ENCODE measurements at places on chromosomes 2 and 18.

- DNase-seq: no peak
These were observed 3.7 kb upstream of the OTX1 start for GRCh38 chr2:63046961-63047320.

- no peak for DNase-seq
These were observed 111.7 kb upstream of the SETBP1 start for GRCh38 chr18:44568986-44569385.

- no peak for DNase-seq
These were observed 59.0 kb downstream of the INPP5D start for GRCh38 chr2:233119123-233119522.

DNA sequence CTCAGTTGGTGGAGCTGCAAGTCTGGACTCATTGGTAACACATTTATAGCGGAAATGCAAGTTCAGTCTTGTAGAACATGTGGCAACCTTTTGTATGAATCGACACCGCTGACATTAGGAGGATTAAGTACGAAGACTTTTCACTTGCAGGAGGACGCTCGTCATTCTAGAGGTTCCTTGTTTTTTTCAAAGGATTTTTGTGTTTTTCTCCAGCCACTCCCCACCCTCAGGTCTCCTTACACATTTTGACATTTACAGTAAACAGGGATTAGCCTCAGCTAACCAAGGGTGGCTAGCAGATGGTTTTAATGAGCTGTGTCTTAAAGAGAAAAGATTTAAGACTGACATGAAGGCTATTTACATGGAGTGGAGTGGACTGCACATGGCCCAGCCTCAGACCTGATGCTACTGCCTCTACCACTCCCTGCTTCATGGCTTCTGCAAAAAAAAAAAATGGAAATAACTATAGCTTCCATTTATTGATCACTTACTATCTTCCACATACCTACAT, 173.8 kb downstream of the TRIB2 start:
- no peak for DNase-seq

DNA sequence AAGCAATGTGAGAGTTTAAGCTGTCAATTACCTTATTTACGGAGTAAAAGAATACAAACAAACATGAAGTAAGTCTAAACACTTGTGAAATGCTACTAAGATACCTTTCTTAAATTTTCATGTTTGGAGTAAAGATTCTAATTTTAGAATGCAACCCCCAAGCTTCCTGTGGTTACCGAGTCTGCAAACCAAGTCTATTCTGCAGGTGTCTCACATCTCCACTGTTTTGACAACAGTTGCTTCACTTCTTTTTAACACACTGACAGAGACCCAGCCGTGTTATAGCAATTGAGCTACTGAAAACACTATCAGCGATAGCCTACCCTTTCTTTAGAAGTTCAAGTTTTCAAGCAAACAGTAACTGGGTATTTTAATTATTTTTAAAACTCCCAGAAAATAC, 608.3 kb downstream of the ERBB4 start:
- no peak for DNase-seq

DNA sequence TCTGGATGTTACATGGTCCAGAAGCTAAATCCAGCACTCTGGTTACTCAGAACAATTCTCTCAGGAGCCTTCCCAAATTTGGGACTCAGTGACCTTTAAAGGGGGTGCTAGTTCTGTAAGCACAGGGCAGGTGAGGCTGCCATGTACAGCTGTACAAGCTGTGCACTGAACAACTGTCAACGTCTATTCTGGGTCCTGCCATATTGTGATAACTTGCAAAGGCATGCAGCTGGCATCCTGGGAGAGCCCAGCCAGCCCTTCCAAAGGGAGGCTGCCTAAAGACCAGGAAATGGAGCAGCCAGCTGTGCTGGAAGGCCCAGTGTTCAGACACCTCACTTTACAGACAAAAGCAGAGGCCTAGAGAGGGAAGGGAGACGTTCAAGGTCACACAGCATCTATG, 204.8 kb downstream of the KLHL29 start:
- DNase-seq: no peak

- DNase-seq: no peak
These were observed 66.6 kb downstream of the ZBTB7C start for GRCh38 chr18:48342581-48342980.

- no peak for DNase-seq
These were observed 72.5 kb upstream of the SMAD2 start for GRCh38 chr18:48002933-48003365.

DNA sequence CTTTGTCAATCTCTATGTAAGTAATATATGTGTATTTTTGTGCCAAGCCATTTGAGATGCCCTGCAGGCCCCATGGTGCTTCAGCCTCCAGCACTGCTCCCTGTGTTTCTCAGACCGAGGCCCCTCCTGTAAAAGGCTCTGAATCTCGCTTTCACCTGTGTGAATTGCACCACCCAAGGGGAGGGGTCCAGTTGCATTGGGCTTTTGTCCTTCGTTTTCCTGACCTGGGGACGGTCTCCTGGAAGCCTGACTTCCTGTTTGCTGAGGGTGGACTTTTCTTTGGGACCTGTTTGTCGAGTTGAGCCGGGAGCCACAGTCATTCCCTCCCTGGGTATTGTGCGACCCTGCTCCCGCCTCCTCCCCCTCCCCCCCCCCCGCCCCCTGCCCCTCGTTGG, 48.9 kb downstream of the AGAP1 start:
- DNase-seq: no peak

GRCh38 chr2:218255446-218255845, 5.4 kb upstream of the GPBAR1 start:
- DNase-seq: no peak

GRCh38 chr2:71166812-71167211, 36.4 kb downstream of the MPHOSPH10 start:
- no peak for DNase-seq

DNA sequence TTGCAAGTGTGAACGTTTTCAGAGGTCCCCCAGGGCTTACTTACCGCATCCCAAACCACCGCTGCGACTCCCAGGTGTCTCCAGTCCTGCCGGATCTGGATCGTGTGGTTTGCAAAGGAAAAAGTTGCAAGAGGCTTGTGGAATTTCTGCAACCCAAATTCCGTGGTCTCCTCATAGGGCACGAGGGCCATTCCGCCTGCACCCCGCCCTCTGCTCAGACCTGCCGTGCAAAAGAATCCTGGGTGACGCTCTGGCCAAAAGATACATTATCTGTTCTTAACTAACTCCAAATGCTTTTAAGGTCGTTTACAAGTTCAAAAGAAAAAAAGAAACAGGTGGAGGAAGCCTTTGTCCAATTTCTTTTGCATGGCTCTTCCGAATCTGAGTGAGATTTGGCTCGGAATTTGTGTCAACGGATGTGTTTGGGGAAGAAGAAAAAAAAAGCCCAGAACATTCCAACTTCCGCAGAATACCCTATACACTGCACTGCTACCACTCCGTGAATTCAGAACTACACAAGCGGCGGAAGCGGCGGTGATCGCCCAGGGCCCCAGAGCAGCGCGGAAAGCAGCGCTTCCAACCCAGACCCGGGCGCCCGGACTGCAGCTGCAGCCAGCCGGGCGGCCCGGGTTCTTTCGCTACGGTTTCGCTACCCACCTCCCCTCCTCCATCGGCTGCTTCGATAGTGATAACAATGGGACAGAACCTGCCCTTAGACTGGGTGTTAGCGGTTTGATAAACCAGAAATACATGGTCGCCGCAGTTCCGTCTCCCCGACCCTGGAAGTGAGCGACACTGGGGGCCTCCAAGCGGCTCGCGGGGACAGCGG, 795 bp downstream of the METTL21A start:
- DNase-seq: peak; percentile 17

- no peak for DNase-seq
These were observed 110.0 kb downstream of the TPGS2 start for GRCh38 chr18:36718705-36719328.

GRCh38 chr2:65357959-65358294, 74.5 kb downstream of the SPRED2 start:
- DNase-seq: no peak

DNA sequence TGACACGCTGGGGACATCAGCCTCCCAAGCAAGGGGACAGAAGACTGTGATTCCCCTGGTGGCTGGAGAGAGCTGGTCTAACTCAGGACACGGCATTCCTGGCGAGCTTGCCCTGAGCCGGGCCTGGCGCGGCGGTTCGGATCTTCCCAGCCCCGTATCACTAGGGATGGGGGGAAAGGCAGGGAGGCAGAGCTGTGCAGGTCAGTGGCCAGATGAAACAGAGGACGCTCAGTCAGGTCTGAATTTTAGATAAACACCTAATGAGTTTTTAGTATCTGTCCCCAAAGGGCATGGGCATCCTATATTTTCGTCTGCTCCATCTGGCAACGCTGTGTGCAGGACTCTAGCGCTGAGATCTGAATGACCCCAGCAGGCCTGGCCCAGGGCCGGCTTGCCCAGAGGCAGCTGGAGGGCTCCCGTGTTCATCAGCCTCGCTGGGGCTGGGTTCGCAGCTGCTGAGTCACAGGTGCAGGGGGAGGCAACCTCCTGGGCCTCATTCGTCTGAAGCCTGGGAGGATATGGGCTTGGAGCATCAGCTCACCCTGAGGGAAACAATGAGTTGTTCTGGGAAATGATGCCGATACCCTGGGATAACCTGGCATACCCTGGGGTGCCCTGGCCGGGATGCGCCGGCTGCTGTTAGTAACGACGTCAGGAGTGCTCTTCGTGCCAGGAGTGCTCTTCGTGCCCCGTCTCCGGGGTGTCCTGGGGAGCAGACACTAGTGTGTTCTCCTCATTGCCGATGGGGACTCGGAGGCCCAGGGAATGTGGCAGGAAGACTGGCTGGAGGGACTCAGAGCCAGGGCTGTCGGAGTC, 48.1 kb upstream of the HPCAL1 start:
- no peak for DNase-seq

DNA sequence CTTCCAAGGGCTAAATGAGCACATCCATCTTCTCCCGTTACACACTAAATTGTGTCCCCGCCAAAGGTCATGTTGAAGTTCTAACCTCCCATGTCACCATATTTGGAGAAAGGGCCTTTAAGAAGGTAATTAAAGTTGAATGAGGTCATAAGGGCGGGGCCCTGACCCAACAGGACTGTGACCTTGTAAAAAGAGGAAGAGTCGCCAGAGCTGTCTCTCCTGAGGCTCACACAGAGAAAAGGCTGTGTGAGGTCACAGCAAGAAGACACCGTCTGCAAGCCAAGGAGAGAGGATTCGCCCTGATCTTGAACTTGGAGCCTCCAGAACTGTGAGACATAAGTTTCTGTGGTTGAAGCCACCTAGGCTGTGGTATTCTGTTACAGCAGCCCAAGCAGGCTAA, 24.1 kb downstream of the TRABD2A start:
- DNase-seq: no peak

All from activated CD8-positive, alpha-beta memory T cell treated with anti-CD3 and anti-CD28 coated beads for 1 hour (primary cell).